ENCODE measurements at places on chromosomes 13 and 19.

GRCh38 chr19:12574036-12574435 is 22.8 kb upstream of the ZNF564 start:
- no peak for DNase-seq

- DNase-seq: no peak
These were observed 102.7 kb downstream of the DCLK1 start for GRCh38 chr13:36028359-36029025.

DNA sequence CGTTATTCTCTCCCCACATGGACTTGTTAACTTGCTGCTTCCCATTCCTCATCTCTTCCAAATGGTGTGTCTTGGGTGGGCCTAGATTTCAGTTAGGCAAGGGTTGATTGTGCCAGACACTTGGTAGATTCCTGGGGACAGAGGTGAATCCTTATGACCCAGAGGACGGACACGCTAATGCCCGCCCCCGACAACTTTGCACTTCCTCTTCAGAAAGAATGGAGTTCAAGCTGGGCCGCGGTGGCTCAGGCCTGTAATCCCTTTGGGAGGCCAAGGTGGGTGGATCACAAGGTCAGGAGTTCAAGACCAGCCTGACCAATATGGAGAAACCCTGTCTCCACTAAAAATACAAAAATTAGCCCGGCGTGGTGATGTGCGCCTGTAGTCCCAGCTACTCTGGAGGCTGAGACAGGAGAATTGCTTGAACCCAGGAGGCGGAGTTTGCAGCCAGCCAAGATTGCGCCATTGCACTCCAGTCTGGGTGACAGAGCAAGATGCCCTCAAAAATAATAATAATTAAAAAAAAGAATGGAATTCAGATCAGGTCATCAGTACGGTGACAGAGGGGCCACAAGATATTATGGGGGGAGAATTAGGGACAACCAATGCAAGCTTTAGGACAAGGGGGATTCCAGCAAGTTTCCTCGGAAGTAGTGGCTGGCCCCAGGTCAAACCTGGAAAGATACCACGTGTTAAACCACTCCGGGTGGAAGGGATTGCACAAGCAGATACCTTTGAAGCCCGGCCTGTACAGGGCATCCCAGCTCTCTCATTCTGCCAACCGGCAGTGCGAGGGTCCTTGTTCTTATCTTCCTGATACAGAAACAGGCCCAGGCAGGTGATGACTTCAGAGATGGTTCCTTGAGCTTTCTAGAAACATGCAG is 2.7 kb downstream of the MYO9B start:
- no peak for DNase-seq

- no peak for DNase-seq
These were observed 38.4 kb upstream of the ADGRE5 start for GRCh38 chr19:14342809-14343208.

DNA sequence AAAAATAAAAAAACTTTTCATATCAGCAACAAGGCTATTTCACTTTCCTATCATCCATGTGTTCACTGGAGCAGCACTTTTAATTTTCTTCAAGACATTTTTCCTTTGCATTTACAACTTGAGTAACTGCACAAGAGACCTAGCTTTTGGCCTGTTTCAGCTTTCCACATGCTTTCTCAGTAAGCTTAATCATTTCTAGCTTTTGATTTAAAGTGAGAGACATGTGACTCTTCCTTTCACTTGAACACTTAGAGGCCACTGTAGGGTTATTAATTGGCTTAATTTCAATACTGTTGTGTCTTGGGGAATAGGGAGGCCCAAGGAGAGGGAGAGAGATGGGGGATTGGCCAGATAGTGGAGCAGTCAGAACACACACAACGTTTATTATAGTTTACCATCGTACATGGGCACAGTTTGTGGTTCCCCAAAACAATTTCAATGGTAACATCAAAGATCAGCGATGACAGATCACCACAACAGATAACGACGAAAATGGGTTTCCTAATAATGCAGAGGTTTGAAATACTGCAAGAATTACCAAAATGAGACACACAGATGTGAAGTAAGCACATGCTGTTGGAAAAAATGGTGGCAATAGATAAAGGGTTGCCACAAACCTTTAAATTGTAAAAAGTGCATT is 117.6 kb downstream of the GGACT start:
- DNase-seq: no peak

- no peak for DNase-seq
These were observed 7.6 kb upstream of the GJB6 start for GRCh38 chr13:20239748-20240147.

DNA sequence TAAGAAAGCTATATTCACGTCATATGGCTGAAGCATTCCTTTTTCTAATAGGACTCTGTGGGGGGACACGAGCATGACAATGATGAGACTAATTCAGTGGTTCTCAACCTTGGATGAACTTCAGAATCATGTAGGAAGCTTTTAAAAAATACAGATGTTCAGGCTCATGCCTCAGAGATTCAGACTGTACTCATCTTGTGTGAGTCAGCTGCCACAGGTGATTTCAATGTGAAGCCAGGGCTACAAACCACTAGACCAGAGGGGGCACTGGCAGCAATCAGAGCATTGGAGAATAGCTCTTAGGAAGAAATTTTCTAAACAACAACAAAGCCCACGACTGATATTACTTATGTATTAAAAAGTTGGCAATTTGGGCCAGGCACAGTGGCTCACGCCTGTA is 91.7 kb downstream of the SERP2 start:
- DNase-seq: no peak

- no peak for DNase-seq
These were observed 4.3 kb downstream of the NLRP12 start for GRCh38 chr19:53819861-53820260.

- no peak for DNase-seq
These were observed 152.9 kb downstream of the EFNB2 start for GRCh38 chr13:106382534-106382933.

- DNase-seq: no peak
These were observed 141 bp downstream of the TRPC4 start for GRCh38 chr13:37869506-37869755.

- no peak for DNase-seq
These were observed 162.3 kb downstream of the KLF5 start for GRCh38 chr13:73220966-73221720.

- DNase-seq: no peak
These were observed 110.5 kb downstream of the ZDHHC20 start for GRCh38 chr13:21348488-21349120.

DNA sequence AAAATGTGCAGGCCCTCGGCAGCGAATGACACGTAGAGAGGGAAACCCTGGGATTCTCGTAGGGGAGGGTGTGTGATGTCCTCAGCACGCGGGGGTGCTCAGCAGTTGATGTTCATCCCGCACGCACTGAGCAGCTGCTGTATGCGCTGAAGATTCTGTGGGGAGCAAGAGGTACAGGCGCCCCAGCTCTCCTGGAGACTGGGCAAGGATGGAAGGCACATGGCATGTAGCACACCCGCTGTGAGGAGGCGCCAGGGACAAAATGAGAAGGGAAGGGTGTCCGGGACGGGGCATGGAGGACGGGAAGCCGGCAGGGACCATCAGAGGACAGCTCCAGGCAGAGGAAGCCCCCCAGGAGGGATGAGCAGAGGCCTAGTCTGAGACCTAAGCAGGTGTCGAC is 15.4 kb downstream of the ATP11A start:
- DNase-seq: no peak

GRCh38 chr13:43405457-43405856 is 381.3 kb downstream of the ENOX1 start:
- DNase-seq: peak; percentile 42

GRCh38 chr19:43760941-43761340 is 6.2 kb upstream of the SMG9 start:
- no peak for DNase-seq

DNA sequence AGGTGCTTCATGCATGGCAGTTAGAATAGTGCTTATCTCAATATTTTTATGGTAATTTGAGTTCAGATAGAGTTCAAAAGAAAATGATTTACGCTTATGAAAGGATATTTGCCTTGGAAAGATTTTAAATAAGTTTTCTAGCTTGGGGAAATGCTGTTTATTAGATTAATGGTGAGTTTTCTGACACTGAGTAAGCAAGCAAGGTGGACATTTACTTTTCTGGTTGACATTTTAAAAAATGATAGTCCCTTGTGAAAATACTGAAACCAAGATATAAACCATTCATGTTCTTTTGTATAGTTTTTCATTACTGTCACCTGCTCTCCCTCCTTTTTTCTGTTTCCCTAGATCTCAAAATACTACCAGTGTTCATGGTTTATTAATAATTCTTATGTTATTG is 1034.8 kb upstream of the SPRY2 start:
- no peak for DNase-seq

DNA sequence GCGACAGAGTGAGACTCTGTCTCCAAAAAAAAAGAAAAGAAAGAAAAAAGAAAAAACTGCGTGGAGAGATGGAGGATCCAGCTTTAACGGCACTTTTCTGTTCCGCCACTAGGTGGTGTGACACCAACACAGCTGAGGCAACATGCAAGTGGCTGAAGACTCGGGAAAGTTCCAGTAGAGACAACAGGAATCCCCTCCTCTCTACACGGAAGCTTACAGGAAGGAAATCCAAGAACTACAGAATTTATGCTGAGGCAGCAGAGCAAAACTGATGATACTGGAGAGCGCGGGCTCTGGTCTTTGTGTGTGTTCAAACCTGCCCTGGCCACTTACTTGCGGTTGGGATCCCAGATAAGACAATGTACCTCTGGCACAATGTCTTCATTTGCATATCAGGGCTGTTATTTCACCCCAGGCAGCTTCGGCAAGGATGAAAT is 9.9 kb downstream of the RANBP3 start:
- DNase-seq: peak; percentile 63

DNA sequence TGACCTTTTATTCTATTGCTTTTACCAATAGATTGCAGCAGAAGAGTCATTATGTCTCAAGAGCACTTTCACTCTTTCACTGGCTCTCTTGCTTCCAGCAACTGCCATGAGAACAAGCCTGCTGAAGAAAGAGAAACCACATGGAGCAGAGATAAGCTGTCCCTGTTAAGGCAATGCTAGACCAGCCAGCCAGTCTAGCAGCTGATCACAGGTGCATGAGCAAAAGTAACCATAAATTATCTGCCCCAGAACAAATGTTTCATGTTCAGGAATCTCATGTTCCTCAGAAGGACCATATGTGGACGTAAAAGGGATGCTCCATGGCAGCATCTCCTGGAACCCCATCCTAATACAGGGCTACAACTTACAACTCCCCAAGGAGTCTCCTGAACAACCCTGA is 20.4 kb upstream of the DCLK1 start:
- DNase-seq: no peak

- DNase-seq: no peak
These were observed 15.7 kb downstream of the FEM1A start for GRCh38 chr19:4807188-4807587.

DNA sequence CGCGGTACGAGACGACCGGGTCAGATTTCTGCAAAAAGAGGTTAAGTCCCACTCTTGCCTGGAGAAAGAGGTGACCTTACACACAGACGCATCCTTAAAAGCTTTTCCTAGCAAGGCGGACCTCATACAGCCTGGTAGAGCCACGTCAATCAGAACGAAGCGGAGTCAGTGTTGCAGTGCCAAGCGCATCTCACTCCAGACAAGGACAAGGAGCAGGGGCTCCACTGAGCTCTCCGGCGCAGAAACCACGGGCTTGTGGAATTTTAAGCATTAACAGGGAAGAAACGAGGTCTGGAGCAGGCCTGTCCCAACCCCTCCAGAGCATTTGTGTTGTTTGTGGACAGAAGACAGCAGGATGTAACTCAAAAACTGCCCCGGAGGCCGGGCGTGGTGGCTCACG is 7.1 kb downstream of the EEF2 start:
- no peak for DNase-seq

GRCh38 chr13:101289764-101290163 is 126.5 kb downstream of the NALCN start:
- DNase-seq: no peak

GRCh38 chr19:41694831-41695635 is 7.0 kb upstream of the CEACAM7 start:
- DNase-seq: no peak
